Neural progenitor cell (in vitro differentiated cells): ENCODE measurements at places on chromosomes 16 and 17.

- no peak for DNase-seq
Measured at GRCh38 chr17:81036197-81036941, 1.4 kb downstream of the BAIAP2 start.

DNA sequence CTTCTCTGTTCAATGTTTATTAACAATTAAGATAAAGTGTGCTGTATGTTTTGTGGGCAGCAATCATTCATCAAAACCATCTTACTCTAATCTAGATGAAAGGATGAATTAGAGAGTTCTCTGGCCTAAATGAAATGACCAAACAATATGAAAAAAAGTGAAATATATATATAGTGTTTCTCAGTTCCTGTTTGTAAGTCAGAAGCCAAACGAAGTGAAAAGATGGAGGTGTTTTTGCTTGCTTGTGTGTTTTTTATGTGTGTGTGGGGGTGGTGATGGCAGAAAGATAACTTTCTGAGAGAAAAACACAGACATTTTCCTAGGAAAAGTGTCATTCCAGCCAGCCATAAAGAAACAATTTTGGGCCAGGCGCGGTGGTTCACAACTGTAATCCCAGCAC lies 138.6 kb downstream of the CDH8 start:
- DNase-seq: no peak

GRCh38 chr17:42459801-42460281 lies 1.2 kb downstream of the ATP6V0A1 start:
- peak; percentile 27 for DNase-seq

DNA sequence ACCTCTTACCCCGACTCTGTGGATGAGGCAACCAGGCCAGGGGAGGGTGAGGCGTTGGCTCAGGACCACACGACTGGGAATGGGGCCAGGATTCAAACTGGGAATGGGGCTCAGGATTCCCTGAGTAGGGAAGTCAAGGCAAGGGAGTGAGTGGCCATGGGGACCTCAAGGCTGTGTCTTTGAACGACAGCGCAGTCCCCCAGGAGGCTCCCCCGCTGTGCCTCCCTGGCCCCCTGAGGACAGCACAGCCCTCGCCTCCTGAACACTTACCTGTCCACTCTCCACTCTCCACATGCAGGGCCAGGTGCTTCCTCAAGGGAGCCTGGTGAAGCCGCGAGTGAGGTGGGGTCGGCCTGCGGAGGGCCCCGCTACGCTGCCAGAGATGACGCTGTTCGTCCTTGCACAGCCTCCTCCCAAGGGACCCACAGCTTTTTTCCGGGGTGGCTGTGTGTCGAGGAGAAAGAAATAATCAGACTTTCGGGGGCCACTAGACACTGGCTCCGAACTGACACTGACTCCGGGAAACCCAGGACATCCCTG lies 6.9 kb downstream of the ZNF469 start:
- no peak for DNase-seq

GRCh38 chr17:57195785-57196460 lies 60.4 kb upstream of the MSI2 start:
- no peak for DNase-seq

DNA sequence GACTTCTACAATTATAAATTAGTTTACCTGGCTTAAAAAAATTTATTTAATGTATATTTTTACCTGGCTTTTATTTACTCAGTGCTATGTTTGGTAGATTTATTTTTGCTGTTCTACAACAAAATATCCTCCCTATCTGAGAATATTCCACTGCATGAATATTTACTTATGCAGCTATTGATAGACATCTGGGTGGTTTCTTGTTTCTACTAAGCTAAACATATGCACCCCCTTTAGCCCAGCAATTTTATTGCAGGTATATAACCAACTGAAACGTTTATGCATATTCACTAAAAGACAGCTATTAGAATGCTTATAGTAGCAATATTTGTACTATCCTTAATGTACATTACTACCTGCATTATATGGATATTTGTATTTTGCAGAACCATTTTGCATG lies 187.7 kb upstream of the CPHXL start:
- DNase-seq: no peak

DNA sequence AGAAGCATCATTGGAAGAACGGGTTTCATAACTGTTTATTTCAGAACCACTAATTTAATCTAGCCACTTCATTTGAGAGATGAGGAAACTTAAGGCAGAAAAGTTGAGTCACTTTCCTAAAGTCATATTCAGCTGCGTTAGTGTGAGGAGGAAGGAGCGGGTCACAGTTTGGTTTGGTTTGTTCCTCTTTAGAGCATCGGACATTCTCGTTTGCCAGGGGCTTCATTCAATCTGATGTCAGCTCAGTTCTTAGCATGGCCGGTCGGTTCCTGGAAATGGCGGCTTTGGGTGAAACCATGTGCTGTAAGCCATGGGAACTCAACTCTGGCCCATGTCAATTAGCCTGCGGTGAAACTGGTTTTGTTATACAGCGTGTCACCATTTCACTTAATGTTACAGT lies 186.5 kb downstream of the LGALS9B start:
- DNase-seq: no peak

DNA sequence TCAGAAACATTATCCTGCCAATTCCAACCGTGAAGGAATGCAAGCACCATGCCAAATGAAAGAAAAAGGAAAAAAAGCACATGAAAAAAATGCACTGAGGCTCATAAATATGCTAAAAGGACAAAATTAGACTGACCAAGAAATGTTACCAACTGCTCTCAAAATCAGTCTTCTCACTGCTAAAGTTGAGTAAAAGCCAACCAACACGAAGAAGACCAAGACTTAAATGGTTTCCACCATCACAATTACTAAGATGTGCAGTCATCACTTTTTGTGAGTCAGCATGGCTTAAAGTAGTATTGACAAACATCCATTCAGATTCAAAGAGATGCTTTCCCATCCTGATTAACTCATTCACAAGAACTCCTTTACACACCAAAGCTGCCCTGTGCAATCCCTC lies 16.4 kb downstream of the CDYL2 start:
- DNase-seq: no peak

GRCh38 chr17:10162096-10162495 lies 36.3 kb downstream of the GAS7 start:
- no peak for DNase-seq

GRCh38 chr16:26765087-26765486 lies 301.6 kb upstream of the C16orf82 start:
- peak; percentile 24 for DNase-seq

DNA sequence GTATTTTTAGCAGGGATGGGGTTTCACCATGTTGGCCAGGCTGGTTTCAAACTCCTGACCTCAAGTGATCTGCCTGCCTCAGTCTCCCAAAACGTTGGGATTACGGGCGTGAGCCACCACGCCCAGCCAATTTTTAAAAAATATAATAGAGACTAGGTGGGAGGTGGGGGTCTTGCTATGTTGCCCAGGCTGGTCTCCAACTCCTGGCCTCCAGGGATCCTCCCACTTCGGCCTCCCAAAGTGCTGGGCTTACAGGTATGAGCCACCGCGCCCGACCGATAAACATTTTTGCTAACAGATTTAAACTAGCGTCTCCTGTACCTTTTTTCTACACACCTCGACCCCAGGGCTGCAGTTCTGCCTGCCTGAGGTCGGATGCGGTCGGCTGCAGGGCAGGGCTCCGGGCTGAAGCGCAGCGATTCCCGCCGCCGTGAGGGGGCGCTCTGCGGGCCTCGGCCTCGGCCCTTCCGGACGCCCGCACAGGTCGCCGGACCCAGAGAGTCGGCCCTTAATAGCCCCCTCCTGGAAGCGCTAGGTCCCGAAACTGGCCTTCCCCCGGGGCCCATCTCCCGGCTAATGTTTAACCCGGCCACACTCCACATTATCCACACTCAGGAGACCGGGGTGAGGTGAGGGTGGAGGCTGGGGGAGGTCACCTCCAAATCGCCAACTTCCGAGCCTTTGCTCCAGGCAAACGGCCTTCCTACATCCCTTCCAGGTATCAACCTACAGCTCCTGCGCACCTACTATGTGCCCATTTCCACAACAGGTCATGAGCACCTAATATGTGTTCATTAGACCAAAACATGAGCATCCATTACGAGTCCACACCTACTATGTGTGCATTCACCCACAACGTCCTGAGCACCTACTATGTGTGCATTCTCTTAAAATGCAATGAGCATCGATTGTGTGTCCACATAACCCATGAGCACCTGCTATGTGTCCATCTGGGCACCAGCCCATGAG lies 2.0 kb upstream of the GLIS2 start:
- DNase-seq: peak; percentile 86

DNA sequence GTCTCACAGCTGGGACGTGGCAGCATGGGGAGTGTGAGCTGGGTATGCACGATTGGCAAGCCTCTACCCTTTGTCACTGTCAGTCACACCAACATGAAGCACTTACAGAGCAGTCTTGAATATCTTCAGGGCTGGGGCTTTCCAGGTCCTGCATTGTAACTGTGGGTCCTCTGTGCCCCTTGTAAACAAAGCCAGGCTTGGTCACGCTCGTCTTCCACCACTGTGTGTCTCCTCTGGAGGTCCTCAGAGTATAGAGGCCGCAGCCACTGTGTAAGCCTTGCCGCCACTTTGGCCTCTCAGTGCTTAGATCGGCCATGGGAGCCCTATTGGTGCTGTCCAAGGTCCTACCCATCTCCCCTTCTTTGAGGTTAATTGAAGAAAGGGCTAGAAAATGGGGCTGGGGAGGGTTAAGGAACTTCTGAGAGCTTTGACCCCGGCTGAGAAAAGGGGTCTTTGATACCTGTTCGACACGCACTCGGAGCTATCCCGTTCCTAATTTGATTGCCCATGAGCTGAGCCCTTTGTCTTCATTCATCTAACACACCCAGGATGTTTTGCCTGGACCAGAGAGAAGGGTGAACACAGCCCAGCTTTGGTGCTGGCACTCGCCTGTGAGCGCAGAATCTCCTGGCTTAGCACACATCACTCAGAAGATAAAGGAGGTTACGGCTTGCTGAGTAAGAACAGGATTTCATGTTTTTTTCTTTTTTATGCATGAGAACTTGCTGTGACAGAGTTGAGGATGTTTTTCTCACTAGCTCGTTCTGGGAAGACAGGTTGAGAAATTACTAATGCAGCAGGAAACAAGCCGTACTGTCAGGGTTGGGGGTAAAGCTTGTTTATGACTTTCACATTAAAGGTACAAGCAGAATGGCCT lies 267.9 kb downstream of the CPPED1 start:
- peak; percentile 88 for DNase-seq

DNA sequence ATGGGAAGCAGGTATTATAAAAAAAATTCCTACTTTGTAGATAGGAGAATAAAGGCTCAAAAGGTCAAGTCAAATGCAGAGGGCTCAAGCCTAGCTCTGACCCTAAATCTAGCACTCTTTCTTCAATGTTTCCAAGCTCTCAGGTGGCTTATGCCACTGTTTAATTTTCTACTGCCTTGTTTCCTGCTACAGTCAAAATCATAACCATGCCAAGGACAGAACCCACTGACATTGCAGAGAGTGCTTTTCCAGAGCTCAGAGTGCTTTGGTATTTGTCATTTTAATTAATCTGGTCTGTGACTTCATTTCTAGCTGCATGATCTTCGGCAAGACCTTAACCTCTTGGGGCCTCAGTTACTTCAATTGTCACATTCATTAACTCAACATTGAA lies 344.7 kb downstream of the CA10 start:
- no peak for DNase-seq
